Tibial artery (tissue), 4 donors: ENCODE measurements at places on chromosomes 1 and 21.

- no peak overlapping the region for H3K27ac ChIP-seq
- DNase-seq: no peak
- H3K36me3 ChIP-seq: peaks cover 44% of the 10 kb centered on the region
- H3K4me3 ChIP-seq: no peak overlapping the region
- no peaks in the 10 kb centered on the region for H3K4me1 ChIP-seq
- H3K27me3 ChIP-seq: no peaks in the 10 kb centered on the region
Observed at GRCh38 chr21:37197746-37198145, 69.4 kb downstream of the VPS26C start.

DNA sequence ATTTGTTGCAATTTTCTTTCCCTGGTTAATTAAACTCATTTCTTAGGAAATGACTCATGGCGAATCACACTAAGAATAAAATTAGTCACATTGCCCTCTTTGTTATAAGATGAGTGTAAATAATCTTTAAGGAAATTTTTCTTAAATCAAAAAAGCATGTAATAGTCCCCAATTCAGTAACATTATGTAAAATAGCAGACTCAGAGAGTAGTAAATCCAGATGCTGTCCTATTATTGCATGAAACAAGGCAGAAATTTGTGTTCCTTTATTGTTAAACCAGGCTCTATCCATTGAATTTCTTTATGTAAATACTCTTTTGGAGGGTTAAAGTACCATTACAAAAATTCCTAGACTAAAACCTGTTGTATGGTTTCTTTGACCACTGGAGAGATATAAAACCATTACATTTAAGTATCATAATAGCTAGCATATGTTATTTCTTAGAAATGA lies 154.5 kb upstream of the C1orf87 start:
- H3K27ac ChIP-seq: no peak overlapping the region
- no peaks in the 10 kb centered on the region for H3K36me3 ChIP-seq
- no peak for DNase-seq
- no peak overlapping the region for H3K4me3 ChIP-seq
- no peaks in the 10 kb centered on the region for H3K27me3 ChIP-seq

- no peaks in the 10 kb centered on the region for H3K27me3 ChIP-seq
- H3K4me1 ChIP-seq: peaks cover 19% of the 10 kb centered on the region
- no peak overlapping the region for H3K4me3 ChIP-seq
- DNase-seq: no peak
- peaks cover 3% of the 10 kb centered on the region for H3K36me3 ChIP-seq
Observed at GRCh38 chr1:226993814-226994585, 53.9 kb downstream of the COQ8A start.

- no peak overlapping the region for H3K4me3 ChIP-seq
- no peaks in the 10 kb centered on the region for H3K4me1 ChIP-seq
- no peaks in the 10 kb centered on the region for H3K27me3 ChIP-seq
- H3K27ac ChIP-seq: no peak overlapping the region
- H3K36me3 ChIP-seq: no peaks in the 10 kb centered on the region
Observed at GRCh38 chr1:20711285-20712214, 6.3 kb downstream of the KIF17 start.
